ENCODE measurements at places on chromosomes 6 and 20. TPM values are rescaled to one million over a fixed set of nuclear protein-coding genes. Genes with fewer than 3 reads are reported as not detected.

Gene SLC22A7
- not detected for total RNA-seq

Gene TSBP1
- total RNA-seq = not detected

Gene OPN5
- total RNA-seq = not detected

Gene SIRPB2
- total RNA-seq = not detected

Gene AVP
- total RNA-seq = not detected

Gene VNN1
- total RNA-seq = not detected

All from fibroblast of lung (primary cell).